Activated CD8-positive, alpha-beta memory T cell treated with anti-CD3 and anti-CD28 coated beads, Interleukin-2, amount 10 ng/mL, durations not matched to agents 7 days and 5 days (primary cell): ENCODE measurements at places on chromosomes 5 and 9. TPM values are rescaled to one million over a fixed set of nuclear protein-coding genes. Genes with fewer than 3 reads are reported as not detected.

BAG1 gene
- 74.9 TPM for total RNA-seq

DRD1 gene
- not detected for total RNA-seq

DNA sequence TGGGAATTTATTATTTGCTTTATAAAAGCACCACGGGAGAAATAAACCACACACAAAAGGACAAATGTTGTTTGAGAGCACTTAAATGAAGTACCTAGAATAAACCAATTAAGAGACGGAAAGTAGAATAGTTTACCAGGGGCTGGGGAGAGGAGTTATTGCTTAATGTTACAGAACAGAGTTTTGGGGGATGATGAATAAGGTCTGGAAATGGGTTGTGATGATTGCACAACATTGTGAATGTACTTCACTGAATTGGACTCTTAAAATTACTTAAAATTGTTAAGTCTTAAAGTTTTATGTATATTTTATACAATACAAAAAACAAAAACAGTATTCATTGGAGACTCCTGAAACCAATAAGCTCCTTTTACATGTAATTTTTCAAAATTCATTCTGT lies 1.5 kb downstream of the ZBTB43 start:
- no peak for DNase-seq
- no peaks in the 10 kb centered on the region for H3K27me3 ChIP-seq
- H3K36me3 ChIP-seq: peaks cover 15% of the 10 kb centered on the region
- peaks cover 42% of the 10 kb centered on the region for H3K4me1 ChIP-seq

CPEB4 gene
- total RNA-seq: 12.5 TPM

UNC13B gene
- total RNA-seq: 0.94 TPM

- H3K27ac ChIP-seq: peak overlapping the region; percentile 46
- H3K4me3 ChIP-seq: no peak overlapping the region
- peaks cover 3% of the 10 kb centered on the region for H3K27me3 ChIP-seq
- peak; percentile 80 for DNase-seq
- no peaks in the 10 kb centered on the region for H3K36me3 ChIP-seq
- peaks cover 19% of the 10 kb centered on the region for H3K4me1 ChIP-seq
These were observed 55.6 kb downstream of the RXRA start for GRCh38 chr9:134381671-134382516.
